T-helper 17 cell (primary cell): ENCODE measurements at places on chromosomes 2 and 18.

DNA sequence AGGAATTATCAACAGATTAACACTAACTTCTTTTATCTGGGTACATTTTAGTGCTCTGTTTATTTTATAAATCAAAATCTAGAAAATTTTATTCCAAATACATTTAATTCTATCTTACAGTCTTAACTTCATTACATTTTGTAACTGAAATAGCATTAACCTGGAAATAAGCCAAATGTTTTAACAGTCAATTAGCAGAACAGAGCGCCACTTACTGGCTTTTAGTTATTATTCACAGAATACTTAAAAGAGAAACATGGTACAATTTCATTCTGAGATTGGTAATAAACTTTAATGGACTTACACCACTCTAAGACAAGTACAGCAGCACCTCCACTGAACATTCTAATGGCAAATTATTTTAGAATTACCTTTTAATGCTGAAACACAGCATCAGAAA, 38.6 kb downstream of the SS18 start:
- no peak for DNase-seq

DNA sequence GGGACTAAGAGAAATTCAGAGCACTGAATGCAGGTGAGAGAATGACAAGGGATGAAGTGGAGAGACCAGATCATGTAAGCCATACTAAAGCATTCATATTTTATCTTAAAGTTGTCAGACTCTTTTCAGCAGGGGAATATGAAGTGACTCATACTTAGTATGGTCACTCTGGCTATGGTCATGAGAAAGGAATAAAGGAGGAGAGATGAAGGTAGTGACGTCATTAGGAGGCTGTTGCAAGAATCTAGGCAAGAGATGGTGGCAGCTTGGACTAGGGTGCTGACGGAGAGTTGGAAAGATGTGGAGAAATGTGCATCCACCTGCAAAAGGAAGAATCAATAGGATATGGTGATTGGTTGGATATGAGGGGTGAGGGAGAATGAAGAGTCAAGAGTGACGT, 203.2 kb upstream of the ACVR2A start:
- DNase-seq, result no peak

DNA sequence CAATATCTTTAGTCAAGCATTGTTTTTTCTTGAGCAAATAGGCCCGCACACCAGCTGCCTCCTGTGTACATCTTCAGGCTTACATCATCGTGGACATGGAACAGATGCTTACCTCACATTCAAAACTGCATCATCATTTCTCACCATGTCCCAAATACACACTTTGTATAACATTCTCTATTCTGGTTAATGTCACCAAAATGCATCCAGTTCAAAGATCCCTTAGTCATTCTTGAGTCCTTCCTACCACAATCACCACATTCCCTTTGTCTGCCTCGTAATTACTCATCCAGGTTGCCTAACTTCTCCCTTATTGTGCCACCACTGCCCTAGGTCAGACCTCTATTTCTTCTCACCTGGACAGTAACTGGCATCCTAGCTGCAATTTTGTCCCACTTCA, 373.7 kb upstream of the GALNT5 start:
- DNase-seq, result no peak

- no peak for DNase-seq
Measured at GRCh38 chr2:61423714-61424113, 47.2 kb downstream of the USP34 start.

- DNase-seq, result no peak
Measured at GRCh38 chr2:60106836-60107529, 446.5 kb downstream of the BCL11A start.

DNA sequence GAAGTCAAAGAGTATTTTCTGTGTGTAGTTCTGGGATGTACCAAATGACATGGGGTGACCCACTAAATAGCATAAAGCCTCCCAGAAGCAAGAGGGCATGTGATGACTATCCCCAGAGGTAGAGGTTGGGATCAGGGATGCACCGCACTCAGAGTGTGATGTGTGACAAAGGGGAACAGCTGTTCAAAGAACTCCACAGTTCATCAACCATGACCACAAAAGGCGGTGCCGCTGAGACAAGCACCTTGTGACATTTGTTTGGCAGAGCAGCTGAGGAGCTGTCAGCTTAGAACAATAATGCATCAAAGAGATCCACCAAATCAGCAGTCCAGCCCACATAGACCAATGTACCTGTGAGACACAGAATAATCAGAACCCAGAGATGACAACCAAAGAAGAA, 81.3 kb downstream of the VWC2L start:
- DNase-seq, result no peak

DNA sequence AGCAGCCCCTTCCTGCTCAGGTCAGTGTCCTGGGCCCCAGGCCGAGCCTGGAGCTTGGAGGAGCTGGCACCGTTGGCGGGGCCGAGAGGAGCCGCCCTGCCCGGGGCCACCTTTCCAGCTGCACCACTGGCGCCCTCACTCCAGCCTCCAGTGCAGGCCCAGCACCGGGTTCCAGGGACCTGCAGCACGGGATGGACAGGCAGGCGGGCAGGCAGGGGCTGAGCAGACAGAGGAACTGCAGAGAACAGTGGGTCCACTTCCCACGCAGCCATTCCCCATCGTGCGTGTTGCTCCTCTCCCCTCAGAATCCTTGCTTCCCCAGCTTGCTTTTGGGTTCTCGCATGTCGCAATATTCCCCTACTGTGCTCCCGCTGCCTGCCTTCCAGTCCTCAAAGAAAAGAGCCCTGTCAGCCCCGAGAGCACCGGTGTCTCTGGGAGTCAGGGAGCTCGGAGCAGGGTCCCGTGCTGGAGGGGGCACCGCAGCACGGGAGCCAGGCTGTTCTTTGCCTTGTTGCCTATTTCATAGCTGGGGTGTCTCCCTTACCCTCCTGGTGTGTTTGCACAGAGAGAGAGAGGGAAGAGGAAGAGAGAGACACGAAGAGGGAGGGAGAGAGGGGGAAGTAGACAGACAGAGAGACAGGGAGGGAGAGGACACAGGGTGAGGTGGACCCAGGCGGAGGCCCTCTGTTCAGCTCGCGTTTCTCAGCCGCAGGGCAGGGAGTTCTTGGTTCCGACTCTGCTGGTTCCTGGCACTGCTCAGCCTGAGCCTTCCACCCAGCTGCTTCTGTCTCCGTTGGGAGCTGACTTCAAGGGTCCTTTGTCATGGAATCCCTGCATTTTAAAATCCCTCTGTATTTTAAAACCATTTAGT, 126.0 kb downstream of the MBP start:
- no peak for DNase-seq

DNA sequence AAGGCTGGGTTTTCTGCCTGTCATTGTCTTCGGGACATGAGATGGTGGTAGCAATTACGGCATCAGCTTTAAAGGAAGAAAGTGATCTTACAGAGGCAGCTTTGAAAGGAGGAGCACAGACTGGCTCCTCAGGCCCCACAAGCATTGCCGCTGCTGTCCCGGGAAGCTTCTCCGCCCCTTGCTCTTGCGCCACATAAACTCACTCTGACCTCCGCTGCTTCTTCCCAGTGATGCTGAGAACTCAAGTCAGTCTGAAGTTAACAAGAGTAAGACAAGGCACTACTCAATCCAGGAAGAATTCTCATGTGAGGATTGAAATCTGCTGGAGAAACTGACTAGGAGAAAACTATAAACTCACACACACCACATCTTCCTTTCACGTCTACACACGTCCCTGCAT, 112.4 kb upstream of the RIOK3 start:
- no peak for DNase-seq

- DNase-seq, result no peak
Measured at GRCh38 chr2:217905896-217906295, 96.9 kb downstream of the TNS1 start.

DNA sequence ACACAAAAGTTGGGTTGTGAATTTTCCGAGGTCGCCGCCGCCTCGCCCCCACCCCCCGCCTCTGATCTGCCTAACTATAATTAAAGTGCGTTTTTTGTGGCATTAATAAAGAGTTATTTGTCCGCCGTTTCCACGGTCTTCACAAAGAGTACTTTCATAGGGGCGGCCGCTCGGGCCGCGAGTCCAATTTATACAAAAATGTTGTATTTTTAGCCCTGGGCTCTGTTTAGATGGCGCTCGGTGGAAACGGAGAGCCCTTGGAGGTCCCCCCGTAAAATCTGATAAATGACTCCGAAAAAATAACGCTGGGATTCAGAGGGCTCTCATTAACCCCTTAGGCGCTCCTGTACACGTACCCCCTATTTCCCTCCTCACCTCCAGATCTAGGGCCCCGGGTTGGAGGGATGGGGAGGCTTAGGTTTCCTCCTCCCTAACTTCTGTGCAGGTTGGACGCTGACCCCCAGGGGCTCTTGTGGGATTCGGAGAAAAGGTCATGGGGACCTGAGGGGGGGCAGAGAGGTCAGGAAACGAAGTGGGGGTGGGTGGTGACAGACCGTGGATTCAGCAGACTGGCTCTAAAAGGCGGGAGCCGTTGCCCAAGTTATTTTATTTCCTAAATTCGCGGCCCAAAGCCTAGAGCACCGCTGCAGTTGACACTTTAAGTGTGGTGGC, 1.9 kb downstream of the CYP26B1 start:
- no peak for DNase-seq

DNA sequence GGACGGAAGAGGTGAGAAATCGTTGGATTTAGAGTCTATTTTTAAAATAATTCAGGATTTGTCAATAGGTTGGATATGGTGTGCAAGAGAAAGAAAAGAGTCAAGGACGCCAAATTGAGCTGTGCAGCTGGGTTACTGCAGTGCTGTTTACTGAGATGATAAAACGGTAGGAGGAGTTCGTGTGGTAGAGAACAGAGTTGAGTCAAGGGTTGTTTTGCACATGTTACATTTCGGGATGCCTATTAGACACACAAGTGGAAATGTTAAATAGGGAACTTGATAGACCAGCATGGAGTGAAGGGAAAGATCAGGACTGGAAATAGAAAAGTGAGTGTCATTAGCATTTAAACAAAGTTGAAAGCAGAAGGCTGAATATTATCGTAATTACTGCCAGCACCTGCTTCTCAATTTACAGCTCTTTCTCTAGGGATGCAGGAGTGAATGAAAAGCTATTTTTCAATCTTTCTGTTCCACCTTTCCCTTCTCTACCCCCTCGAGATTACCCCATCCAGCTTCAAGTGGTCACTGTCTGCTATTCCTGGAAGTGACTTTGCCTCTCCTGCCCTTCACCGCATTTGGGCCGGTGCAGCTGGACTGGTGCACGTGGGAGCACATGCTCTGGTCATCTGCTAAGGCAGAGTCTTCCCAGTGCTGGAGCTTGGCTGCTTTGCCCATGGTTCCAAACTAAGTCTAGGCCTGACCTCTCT, 30.3 kb downstream of the GPR75 start:
- no peak for DNase-seq

- no peak for DNase-seq
Measured at GRCh38 chr2:237321746-237322145, 92.2 kb downstream of the COL6A3 start.

GRCh38 chr2:150532879-150533278, 45.4 kb upstream of the RND3 start:
- no peak for DNase-seq

GRCh38 chr2:231604101-231604684, 11.5 kb downstream of the TEX44 start:
- DNase-seq, result no peak

- DNase-seq, result no peak
Measured at GRCh38 chr2:73652348-73652747, 10.1 kb upstream of the NAT8 start.

GRCh38 chr2:26172189-26172870, 558 bp upstream of the GAREM2 start:
- DNase-seq, result no peak

GRCh38 chr2:172049567-172050120, 35.7 kb upstream of the DLX1 start:
- DNase-seq, result no peak

GRCh38 chr2:151297882-151298281, 8.4 kb upstream of the NMI start:
- DNase-seq, result no peak

- DNase-seq, result no peak
Measured at GRCh38 chr2:54572262-54572635, 116.1 kb downstream of the SPTBN1 start.
